ENCODE measurements at places on chromosomes 1 and 21.

- no peak for DNase-seq
These were observed 251.7 kb upstream of the DPYD start for GRCh38 chr1:98172578-98172977.

- DNase-seq: no peak
These were observed 1.0 kb downstream of the C1orf198 start for GRCh38 chr1:230867101-230867902.

DNA sequence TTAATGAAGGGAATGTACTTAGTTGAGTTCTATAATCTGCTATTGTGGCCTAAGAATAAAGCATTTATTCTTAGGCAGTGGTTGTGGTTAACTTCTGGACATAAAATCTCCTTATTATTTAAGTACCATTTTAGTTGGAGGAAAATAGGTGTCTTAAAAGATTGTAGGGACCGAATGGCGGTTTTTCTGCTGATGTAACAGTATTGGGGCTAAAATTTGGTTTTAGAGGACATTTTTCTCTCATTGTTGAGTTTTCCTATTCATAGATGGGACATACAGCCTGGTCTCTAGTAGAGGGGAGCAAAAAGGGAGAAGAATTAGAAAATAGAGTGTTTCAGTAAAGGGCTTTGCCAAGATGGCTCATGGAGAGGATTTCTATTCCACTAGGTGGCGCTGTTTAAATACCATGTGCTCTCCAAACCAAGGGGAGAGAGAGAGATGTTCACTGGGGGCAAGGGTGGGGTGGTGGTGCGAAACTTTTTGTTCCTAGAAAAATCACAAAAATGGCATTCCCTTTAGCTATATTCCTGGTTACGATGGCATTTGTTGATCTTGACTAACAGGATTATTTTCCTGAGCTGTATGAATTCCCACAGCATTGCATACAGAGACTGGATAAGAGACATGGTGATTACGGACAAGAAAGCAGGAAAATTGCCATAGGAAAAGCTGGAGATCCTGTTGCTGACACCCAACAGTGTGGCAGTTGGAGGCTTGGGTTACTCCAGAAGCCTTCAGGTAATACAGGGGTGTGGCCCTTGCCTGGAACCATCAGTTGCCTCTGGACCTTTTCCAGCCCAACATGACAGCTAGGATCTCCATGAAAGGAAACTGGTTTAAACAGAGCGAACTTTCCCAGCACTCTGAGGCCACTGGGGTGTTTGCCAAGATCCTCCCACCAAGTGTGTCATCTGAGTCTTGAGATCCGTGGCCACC, 18.2 kb upstream of the FCGR2A start:
- peak; percentile 70 for DNase-seq

DNA sequence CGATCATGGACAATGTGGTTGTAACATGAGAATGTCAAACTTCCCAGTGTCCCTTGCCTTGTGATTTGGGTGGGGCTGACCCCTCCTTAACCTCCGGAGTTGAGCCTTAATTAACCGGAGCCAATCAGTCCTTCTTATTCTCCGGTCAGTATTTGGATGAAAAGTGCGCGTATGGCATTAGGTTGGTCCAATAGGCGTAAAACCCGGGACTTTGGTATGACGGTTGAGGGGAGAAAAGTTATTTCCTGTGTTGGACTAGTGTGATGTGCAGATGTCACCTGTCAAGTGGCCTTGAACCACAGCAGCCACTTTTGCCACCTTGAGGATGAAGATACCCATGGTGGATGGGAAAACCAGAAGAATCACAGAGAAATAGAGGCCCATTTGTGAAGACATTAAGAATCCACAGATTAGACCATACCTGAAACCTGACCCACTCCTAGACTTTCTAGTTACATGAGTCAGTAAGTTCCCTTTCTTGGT, 5.1 kb downstream of the PAFAH2 start:
- DNase-seq: no peak
